ENCODE measurements at places on chromosomes 6 and 20. TPM values are rescaled to one million over a fixed set of nuclear protein-coding genes. Genes with fewer than 3 reads are reported as not detected.
A peak's percentile ranks its signal among the peaks of the same experiment; 100 is the strongest.

LY86 gene
- total RNA-seq, result 3.6 TPM

- H3K27me3 ChIP-seq, result no peaks in the 10 kb centered on the region
- no peaks in the 10 kb centered on the region for H3K4me1 ChIP-seq
- peak; percentile 93 for DNase-seq
- no peak overlapping the region for H3K4me3 ChIP-seq
These were observed 121.8 kb downstream of the SULF2 start for GRCh38 chr20:47663354-47664067.

DNA sequence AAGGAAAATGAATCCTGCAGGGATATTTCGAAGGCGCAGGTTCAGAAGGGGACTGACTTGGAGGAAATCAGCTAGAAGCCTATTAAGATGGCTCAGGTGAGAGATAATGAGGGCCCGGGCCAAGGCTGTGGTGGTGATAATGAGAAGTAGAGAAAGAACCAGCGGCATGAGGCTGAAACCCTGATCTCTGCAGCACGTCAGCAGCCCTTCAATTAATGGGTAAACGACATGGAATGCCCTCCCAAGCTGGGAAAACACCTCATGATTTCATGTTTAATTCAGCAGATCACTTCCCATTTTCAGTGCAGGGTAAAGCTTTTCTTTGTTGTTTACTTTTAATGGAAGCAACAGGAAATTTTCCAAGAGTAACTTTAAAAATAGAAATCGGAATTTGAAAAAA lies 104.9 kb downstream of the TMEM200A start:
- H3K4me3 ChIP-seq, result no peak overlapping the region
- H3K27me3 ChIP-seq, result no peaks in the 10 kb centered on the region
- no peaks in the 10 kb centered on the region for H3K36me3 ChIP-seq
- no peak overlapping the region for H3K27ac ChIP-seq
- no peaks in the 10 kb centered on the region for H3K4me1 ChIP-seq

GRCh38 chr6:7998103-7998725 lies 66.0 kb downstream of the BLOC1S5 start:
- no peak for DNase-seq
- H3K27me3 ChIP-seq, result no peaks in the 10 kb centered on the region
- no peak overlapping the region for H3K27ac ChIP-seq
- H3K36me3 ChIP-seq, result no peaks in the 10 kb centered on the region
- H3K4me1 ChIP-seq, result no peaks in the 10 kb centered on the region
- H3K4me3 ChIP-seq, result no peak overlapping the region

GRCh38 chr6:42989923-42990322 lies 5.6 kb downstream of the PPP2R5D start:
- H3K27ac ChIP-seq, result no peak overlapping the region
- H3K4me1 ChIP-seq, result no peaks in the 10 kb centered on the region
- H3K36me3 ChIP-seq, result no peaks in the 10 kb centered on the region
- DNase-seq, result no peak
- H3K27me3 ChIP-seq, result no peaks in the 10 kb centered on the region

GRCh38 chr6:63904650-63905248 lies 269.1 kb downstream of the PHF3 start:
- no peak overlapping the region for H3K4me3 ChIP-seq
- H3K27me3 ChIP-seq, result no peaks in the 10 kb centered on the region
- no peak for DNase-seq

- DNase-seq, result no peak
- no peaks in the 10 kb centered on the region for H3K4me1 ChIP-seq
- H3K27ac ChIP-seq, result no peak overlapping the region
- H3K36me3 ChIP-seq, result no peaks in the 10 kb centered on the region
- H3K27me3 ChIP-seq, result no peaks in the 10 kb centered on the region
- H3K4me3 ChIP-seq, result no peak overlapping the region
These were observed 1.9 kb downstream of the NPEPL1 start for GRCh38 chr20:58694241-58695083.

DNA sequence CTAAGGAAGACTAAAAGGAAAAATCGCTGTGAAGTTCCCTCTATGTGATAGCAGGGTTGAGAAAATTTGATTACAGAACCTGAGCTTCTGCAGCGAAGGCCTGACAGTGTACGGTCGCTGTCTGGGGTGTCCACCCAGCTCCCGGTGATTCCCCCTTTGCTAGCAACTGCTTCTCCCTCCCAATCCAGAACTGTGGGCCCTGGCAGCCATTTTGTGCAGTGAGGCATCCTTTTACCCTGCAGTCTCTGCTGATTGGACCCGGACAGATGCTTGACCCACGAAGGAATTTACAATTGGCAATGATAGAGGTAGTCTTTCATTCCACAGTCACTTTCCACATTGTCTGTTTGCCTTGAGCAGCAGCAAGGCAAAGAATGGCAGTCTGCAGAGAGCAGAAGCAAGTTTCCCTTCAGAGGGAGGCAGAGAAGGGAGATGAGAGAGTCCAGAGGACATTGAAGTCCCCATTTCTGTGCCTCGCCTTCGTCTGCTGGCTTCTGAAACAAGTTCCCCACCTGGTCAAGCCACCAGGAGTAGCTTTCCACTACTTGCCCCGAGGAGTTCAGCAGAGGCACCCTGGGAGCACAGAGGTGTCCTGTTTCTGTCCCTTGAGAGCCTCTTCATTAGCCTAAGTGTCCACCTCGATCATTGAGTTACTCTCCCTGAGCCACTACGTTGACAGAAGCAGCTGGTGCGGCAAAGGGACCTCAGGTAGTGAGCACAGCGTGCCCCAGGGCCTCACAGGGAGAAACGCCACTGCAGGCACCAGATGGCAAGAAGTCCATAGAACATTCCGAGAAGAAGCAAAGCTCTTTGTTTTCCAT lies 370.3 kb downstream of the NRN1 start:
- H3K4me3 ChIP-seq, result no peak overlapping the region
- H3K27me3 ChIP-seq, result no peaks in the 10 kb centered on the region
- no peak for DNase-seq
- no peak overlapping the region for H3K27ac ChIP-seq

DNA sequence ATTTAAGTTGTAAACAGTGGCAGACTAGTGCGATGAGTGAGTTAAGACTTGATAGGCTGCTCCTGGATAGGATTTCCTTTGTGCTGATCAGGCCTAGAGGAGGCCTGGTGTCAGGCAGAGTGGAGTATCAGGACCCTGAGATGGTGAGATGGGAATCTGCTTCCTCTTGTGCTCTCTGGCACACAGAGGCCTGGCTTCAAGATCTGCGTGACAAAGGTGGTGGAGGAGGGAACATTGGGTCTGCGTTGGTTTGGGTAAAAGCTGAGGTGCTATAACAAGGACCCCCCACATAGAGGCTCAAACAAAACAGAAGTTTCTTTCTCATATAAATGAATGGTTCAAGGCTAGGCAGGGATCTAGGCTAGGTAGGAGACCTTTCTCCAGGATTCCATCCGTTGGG lies 20.3 kb downstream of the SCAND1 start:
- H3K4me1 ChIP-seq, result no peaks in the 10 kb centered on the region
- H3K27ac ChIP-seq, result no peak overlapping the region
- peaks cover 6% of the 10 kb centered on the region for H3K36me3 ChIP-seq

DNA sequence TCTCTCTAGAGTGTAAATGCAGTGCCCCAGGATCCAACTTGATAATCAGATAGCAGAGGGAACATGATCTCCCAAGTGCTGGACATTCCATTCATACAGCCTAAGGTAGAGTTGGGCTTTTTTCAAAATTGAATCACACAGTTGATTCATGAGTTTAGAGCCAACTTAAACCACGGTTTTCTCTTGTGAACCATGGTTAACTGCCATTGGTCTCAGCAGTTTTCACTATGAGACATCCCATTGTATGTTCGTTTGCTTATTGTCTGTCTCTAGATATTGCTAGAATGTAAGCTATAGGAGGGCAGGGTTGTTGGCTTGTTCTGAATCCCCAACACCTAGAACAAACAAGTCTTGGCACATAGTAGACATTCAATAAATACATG lies 37.2 kb upstream of the TAF8 start:
- H3K27me3 ChIP-seq, result no peaks in the 10 kb centered on the region
- no peak for DNase-seq
- H3K36me3 ChIP-seq, result peaks cover 2% of the 10 kb centered on the region
- no peak overlapping the region for H3K4me3 ChIP-seq
- H3K4me1 ChIP-seq, result no peaks in the 10 kb centered on the region
